ENCODE measurements at places on chromosomes 12 and 14.

GRCh38 chr14:99137913-99138571 is 134.0 kb downstream of the BCL11B start:
- no peak for DNase-seq

GRCh38 chr12:42492267-42492666 is 97.3 kb downstream of the PRICKLE1 start:
- no peak for DNase-seq

- DNase-seq, result no peak
Observed at GRCh38 chr14:101788016-101788635, 26.6 kb downstream of the PPP2R5C start.

DNA sequence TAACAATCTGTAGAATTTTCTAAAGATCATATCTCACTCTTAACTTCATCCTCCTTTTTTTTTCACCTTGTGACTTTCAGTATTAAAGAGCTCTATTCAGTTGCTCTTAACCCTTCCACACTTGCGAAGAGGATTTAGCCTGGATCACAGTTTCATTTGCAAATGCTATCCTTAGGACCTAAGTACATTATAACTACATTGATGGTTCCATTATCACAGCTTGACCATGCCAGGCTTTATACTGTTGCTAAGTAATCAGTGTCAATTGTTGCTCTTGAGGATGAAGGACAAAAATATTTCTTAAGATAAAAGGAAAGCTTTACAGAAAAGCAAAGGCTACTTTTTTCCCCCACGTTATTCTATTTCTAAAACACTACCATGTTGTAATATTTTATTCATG is 122.2 kb downstream of the PDZRN4 start:
- DNase-seq, result no peak

GRCh38 chr12:15037091-15037687 is 64.3 kb downstream of the PDE6H start:
- DNase-seq, result no peak

- no peak for DNase-seq
Observed at GRCh38 chr14:90815822-90816662, at the start of gene TTC7B. Gene TTC7B (minus strand): TSS chr14:90816430. CDS start chr14:90816295, 135 bp downstream.

DNA sequence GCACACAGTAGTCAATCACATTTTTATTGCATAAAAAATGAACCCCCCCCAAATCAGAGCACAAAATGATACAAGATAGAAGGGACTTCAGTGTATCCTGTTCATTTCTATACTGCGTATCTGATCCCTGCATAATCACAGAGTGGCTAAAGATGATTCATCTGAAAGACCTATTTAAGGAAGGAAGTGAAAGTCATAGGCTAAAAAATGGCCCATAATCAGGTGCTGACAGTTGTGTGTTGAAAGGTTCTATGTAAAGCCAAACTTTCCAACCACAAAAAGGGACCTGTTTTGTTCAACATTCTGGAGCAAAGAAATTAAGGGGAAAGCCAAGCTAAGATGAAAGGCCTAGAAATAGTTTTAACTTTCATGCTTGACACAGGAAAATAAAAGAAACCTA is 147.8 kb upstream of the ATP2B1 start:
- no peak for DNase-seq

GRCh38 chr12:114392909-114393308 is 13.0 kb downstream of the TBX5 start:
- no peak for DNase-seq

All from right lobe of liver (tissue), 6 donors.